ENCODE measurements at places on chromosomes 6 and 20.

- DNase-seq, result peak; percentile 23
Observed at GRCh38 chr6:33812669-33813068, 8.9 kb upstream of the MLN start.

DNA sequence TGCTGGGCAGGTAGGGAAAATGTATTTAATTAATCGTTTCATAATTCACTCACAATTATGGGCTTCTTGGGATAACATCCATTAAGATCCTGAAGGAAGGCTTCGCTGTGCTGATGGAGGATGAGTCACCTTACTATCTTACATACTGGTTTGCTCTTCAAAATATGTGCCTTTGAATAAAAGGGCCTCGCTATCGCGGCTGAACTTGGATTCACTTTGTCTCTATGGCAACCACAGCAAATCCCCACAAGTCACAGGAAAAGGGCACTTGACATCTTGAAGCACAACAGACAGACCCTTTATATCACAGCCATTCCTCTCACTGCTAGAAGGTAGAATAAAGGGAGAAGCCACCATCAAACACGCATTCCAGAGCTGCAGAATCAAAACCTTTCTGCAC is 141.3 kb upstream of the MYLIP start:
- DNase-seq, result no peak

DNA sequence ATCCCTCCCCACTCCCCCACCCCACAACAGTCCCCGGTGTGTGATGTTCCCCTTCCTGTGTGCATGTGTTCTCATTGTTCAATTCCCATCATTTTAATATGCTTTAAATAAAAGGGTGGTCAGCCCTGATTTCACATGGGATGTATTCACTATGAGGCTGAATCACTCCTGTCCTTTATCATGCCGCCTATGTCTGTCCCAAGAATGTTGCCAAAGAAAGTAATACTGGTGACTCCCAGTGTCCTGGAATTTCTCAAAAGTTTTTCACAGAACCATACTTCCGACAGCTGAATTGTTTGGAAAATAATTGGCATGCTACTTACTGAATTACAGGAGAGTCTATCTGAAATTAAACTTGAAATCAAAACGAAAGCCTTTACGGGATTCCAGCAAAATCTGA is 217.7 kb downstream of the HAO1 start:
- DNase-seq, result no peak

- DNase-seq, result no peak
Observed at GRCh38 chr6:54109586-54109985, 1.7 kb upstream of the MLIP start.

GRCh38 chr6:87899499-87900147 is 148.0 kb upstream of the SPACA1 start:
- DNase-seq, result no peak

- DNase-seq, result no peak
Observed at GRCh38 chr6:129186988-129187387, 304.1 kb downstream of the LAMA2 start.

- DNase-seq, result no peak
Observed at GRCh38 chr6:116255246-116255800, 1.4 kb upstream of the TSPYL4 start.

- no peak for DNase-seq
Observed at GRCh38 chr6:41512146-41512701, 34.0 kb upstream of the FOXP4 start.

DNA sequence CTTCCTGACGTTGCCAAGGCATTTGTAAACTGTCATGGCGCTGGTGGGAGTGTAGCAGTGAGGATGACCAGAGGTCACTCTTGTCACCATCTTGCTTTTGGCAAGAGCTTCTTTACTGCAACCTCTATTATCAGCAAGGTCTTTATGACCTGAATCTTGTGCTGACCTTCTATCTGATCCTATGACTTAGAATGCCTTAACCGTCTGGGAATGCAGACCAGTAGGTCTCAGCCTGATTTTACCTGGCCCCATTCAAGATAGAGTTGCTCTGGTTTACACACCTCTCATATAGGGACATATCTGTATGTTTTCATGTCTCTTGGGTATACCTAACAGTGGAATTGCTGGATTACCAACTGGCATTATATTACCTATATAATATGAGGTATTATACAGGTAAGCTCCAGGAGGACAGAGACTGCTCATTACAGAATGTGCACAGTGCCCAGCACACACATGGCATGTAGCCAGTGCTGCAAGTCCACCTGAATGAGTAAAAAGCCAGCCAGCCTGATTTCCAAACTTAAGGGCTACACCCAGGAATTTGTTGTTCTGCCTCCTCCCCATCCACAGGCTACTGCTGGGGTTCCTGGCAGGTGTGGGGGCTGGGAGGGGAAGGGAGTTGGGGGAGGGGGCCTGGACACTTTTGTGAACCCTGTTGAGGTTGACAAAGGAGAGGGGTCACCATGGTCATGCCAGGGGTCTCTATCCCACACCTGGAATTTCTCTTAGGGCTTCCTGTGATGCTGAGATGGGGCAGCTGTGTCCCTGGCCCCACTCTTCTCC is 35.2 kb upstream of the BLCAP start:
- no peak for DNase-seq

DNA sequence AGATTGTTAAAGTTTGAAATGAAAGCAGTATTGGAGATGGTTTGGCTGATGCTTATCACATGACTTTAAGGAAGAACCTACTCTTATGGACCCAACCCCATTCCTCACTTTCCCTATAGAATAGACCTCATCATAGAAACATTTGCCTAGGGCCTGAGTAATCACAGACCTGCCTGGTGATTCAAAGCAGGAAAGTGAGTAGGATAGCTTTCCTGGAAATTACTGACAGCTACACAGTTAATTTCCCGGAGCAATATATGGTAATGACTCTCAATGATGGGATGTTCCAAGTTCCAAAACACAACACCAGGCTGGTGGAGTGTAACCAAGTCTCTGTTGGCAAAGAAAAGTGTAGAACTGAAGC is 233.8 kb downstream of the SIM1 start:
- no peak for DNase-seq

- DNase-seq, result peak; percentile 64
Observed at GRCh38 chr20:728256-728944, 39.9 kb downstream of the SLC52A3 start.

- no peak for DNase-seq
Observed at GRCh38 chr20:51034476-51034875, 11.6 kb upstream of the KCNG1 start.

- DNase-seq, result no peak
Observed at GRCh38 chr6:31466466-31466865, 31.5 kb upstream of the MICB start.

- DNase-seq, result peak; percentile 60
Observed at GRCh38 chr6:35311390-35312075, 13.9 kb downstream of the DEF6 start.

DNA sequence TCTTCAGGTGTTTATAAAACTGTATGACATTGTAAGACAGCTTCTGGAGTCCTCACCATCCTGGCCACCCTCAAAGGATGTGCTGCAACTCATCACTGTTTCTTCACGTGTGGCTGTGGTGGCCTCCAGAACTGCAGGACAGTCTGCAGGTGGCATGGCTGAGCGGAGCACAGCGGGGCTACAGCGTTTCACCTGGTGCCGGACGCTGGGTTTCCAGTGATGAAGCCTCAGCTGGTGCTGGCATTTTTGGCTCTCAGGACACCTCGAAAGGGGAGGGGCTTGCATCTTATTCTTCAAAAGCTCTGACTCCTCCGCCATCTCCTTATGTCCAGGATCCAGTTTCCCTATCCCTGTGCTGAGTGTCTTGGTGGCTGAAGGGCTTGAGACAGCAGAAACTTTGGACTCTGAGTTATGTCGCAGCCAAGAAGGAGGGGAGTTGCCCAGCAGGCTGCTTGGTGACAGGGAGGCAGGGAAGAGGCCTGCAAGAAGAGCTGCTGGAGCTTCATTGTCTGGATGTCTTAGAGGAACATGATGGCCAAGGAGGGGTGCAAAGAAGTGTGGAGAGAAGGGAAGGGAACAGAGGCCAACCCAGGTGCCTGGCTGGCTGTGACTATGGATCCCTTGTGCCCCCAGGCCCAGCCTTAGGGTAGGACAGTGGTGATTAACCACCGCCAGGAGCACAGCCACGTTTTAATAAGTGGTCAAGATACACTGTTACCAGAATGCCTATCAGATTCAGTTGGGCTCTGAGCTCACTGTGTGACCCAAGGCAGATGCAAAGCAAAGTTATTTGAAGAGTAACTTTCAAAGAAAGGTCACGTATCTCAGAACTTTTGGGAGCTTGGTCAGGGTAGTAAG is 58.7 kb downstream of the GTF2H5 start:
- no peak for DNase-seq

GRCh38 chr6:15247500-15248450 is 1.9 kb downstream of the JARID2 start:
- no peak for DNase-seq

DNA sequence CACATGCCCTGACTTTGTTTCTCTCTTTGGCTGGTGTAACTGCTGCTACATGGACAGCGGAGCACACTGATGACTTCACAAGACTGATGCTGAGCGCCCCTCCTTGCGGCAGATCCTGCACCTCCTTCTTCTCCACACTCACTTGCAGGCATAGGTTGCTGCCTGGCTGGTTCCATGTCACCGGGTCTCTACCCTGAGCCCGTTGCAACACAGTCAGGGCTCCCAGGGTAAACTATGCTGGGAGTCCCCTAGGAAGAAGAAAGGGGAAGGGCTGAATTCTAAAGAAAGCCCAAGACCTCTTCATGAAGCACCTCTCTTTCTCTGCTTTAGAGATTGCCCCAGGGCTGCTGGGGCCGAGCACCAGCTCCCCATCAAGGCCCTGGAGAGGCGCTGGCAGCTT is 83.3 kb upstream of the DUSP22 start:
- DNase-seq, result no peak

DNA sequence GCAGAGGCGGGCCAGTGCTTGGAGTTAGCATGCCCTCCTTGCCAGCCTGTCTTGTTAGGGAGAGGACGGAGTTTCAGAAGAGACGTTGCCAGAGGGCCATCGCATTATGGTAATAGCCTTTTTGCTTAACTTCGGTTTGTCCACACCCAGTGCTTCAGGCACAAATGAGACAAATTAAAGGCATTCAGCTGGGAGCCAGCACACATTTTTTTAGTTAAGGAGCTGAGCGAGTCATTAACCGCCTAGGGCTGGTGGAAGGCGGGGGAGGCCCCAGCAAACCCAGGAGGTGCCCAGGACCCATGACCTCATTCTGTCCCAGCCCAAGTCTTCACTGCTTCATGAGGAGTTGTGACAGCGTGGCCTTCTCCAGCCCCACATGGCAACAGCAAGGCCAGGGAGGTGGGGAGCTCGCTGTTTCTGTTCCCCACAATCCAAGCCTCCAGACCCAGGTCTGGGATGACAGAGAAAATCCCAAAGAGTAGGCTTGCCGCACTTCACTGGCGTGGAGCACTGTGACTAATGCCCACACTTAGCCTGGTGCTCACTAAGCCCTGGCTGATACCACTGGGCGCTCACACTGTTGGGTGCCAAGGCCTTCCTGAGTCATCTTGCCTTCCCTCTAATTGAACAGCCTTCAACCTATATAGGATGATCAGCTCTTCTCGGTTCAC is 237.1 kb downstream of the ANKRD60 start:
- no peak for DNase-seq

DNA sequence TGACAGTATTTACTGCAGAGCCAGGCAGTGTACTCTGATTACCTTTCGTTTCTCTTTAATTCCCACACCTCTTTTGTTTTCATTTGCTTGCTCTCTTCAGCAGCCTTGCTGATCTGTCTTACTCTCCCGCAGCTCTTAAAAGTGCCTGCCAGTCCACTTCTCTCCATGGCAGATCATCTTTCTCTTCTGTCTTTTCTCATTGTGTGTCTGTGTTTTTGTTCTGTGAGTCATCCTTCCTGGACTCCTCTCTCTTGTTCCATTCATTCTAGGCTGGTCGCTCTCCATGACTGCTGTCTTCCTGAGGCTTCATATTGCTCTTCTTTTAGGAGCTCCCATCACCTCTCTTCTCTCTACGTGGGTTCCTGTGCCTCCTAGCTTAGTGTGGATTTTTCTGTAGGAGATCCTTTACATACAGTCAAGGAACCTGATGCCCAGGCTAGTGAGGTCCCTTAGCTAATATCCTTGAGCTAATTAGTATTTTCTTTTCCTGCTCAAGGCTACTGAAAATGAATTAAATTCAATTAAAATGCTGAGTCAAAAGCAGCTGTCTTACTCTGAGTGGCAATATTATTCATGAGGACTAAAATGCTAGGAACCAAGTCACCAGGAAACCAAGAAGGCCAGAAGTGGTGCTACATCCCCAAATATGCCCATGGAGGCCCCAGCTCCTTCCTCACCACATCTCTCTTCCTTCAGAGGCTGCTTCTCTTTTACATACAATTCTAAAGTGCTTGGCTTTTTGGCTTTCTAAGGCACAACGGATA is 86.1 kb downstream of the SLX4IP start:
- peak; percentile 35 for DNase-seq

DNA sequence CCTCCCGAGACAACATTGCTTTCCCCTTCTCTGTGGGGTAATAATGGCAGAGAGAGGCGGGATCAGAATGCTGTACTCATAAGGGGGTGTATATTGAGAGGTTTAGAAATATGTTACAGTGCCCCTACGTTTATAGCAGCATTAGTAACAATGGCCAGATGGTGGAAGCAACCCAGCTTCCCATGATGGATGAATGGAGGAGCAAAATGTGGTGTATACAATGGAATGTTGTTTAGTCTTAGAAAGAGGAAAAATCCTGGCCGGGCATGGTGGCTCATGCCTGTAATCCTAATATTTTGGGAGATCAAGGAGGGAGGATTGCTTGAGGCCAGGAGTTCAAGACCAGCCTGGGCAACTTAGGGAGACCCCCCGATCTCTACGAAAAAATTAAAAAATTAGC is 12.9 kb downstream of the BANF2 start:
- DNase-seq, result no peak

DNA sequence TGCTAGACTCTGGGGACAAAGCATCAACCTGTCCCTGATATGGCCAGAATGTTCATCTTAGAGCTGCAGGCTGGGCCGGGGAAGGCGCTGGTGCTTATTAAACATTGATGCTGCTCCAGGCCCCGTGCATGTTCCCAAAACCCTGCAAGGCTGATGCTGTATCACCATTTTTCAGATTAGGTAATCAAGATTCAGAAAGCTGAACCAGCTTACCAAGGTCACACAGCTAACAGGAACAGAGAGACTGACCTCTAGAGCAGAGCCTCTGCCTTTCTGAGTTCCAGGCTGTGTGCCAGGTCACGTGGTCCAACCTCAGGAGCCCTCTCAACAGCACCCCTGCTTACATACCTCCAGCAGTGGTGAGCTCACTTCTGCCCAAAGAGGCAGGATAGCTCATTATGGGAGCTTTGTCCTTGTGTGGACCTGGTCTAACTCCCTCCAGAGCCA is 16.1 kb upstream of the VSTM2L start:
- DNase-seq, result no peak

- DNase-seq, result no peak
Observed at GRCh38 chr20:45924391-45925261, 9.9 kb upstream of the PCIF1 start.

- no peak for DNase-seq
Observed at GRCh38 chr6:149132336-149132735, 185.2 kb upstream of the TAB2 start.

DNA sequence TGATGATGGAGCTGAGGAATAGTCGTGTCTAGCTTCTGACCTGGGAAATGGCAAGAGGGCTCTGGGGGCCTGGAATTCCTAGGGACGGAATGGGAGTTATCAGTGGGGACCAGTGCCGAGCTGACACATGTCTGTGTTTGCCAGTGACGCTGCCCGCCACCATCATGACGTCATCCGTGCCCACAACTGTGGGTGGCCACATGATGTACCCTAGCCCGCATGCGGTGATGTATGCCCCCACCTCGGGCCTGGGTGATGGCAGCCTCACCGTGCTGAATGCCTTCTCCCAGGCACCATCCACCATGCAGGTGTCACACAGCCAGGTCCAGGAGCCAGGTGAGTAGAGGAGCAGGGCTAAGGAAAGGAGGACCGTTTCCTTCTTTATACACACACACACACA is 3.8 kb upstream of the CUL9 start:
- no peak for DNase-seq

- DNase-seq, result no peak
Observed at GRCh38 chr6:158033751-158034702, 52.4 kb downstream of the SYNJ2 start.
